ENCODE measurements at places on chromosomes 5 and 9. TPM values are rescaled to one million over a fixed set of nuclear protein-coding genes. Genes with fewer than 3 reads are reported as not detected.

DNA sequence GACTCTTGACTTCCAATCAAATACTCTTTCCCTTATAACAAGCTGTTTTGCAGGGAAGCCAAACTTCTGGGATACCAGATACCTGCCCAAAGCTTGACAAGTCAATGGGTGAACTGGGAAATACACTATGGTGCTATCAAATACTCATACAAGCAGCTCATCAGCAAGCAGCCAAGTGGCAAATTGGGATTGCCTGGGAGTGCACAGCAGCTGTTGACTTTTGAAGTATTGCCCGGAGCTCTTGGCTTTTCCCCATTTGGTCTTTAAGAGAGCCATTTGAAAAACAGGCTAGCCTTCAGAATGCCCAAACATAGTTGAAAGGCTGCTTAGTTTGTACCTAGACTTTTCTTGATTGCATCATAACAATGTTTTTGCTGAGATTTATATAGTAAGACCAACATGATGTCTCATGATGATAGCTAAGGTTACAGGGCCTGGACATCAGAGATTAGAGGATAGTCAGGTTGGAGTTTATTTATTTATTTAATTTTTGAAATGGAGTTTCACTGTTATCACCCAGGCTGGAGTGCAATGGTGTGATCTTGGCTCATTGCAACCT, 210.1 kb upstream of the ZNF608 start:
- DNase-seq: no peak

GRCh38 chr9:133282464-133283238, 7.7 kb upstream of the ABO start:
- DNase-seq: no peak

The NFIB gene
- 35.0 TPM for total RNA-seq

- peak; percentile 59 for DNase-seq
Measured at GRCh38 chr5:150525163-150525562, 17.2 kb downstream of the NDST1 start.

The NANS gene
- total RNA-seq: 53.8 TPM

- DNase-seq: peak; percentile 26
Measured at GRCh38 chr5:149938791-149939358, 5.7 kb downstream of the PDE6A start.

DNA sequence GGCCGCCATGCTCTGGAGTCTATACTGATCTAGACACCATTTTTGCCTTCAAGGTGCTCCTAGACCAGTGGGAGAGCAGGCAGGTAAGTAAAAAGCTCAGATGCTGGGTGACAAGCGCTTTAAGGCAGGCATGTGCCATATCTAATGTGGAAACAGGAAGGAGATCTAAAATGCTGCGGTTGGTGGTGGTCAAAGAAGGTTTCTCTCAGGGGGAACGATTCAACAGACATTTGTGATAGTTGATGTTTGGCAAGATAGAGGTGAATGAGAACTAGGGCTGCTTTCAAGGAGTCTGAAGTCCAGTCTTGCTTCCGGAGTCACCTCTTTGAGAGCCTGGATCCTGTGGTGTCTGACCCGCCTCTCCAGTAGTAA, 146.2 kb upstream of the KLF4 start:
- no peak for DNase-seq

DNA sequence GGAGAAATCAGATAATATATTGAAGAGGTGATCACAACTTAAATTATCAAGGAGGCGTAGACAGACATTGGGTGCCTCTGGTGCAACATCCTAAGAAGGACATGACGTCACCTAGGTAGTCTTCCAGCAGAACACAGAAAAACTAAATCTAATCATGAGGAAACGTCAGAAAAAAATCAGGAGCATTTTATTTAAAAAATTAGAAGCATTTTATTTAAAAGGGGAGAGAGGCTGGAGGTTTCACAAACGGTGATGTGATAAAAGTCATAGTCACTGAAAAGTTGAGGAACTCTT, 254.6 kb downstream of the TMEM167A start:
- no peak for DNase-seq

The MEGF10 gene
- 5.5 TPM for total RNA-seq

- DNase-seq: no peak
Measured at GRCh38 chr9:71944754-71945375, 33.4 kb downstream of the C9orf85 start.

The OGN gene
- 0.95 TPM for total RNA-seq

- DNase-seq: no peak
Measured at GRCh38 chr9:120956862-120957261, 30.3 kb upstream of the TRAF1 start.

- no peak for DNase-seq
Measured at GRCh38 chr9:61665330-61665751, 475.5 kb downstream of the SPATA31A7 start.

DNA sequence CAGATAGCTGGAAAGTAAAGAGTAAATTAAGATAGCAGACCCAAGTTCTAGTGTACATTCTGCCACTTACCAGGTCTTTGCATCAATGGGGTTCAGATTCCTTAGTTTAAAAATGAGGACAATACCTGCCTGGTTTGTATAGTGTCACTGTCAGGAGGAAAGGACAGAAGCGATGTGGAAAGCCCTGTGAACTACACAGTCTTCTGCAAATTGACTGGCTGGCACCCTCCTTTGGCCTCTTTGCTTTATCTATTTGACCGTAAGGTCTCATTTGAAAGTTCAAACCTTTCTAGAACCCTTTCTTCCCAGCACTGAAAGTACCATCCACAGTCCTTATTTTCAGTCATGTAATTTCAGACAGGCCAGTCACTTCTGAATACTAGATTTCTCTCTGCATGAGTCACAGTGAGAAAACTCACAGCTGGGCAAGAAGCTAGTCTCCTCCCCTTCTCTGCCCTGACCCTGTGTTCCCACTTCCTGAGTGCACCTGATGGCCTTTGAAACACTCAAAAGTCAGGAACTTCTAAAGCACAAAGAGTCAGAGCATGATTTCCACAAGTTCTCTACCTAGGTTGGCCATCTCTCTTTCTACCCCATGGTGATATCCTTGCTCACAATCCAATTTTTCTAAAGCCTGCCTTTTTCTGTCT, 91.3 kb upstream of the RASEF start:
- no peak for DNase-seq

DNA sequence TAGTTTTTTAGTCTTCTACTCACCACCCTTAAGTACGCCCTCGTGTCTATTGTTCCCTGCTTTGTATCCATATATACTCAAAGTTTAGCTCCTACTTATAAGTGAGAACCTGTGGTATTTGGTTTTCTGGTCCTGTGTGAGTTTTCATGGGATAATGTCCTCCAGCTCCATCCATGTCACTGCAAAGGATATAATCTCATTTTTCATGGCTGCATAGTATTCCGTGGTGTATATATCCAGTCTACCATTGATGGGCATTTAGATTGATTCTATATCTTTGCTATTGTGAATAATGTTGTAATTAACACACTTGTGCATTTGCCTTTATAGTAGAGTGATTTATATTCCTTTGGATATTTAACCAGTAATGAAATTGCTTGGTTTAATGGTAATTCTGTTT, 579.9 kb downstream of the CDH18 start:
- no peak for DNase-seq

- DNase-seq: no peak
Measured at GRCh38 chr5:151144922-151145321, 12.7 kb downstream of the ANXA6 start.

GRCh38 chr9:111483439-111483857, 735 bp downstream of the ECPAS start:
- no peak for DNase-seq

The MAMDC2 gene
- total RNA-seq: 11.9 TPM

DNA sequence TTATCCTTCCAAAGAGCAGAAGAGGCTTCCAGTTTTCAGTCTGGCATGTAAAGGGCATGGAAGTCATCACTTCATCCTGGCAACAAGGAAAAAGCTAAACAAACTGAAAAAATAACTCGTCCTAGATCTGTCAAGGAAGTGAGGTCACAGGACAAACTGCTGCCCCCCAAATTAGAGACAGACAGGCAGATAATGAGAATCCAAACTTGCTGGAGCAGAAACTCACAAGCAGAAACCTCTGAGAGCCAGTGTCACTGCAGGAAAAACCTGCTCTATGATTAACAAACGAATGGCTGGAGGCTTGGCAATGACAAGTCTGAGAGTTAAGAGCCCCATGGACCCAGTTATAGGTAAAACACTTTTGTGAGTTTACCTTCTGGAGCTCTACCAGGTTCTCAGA, 18.9 kb upstream of the MLANA start:
- DNase-seq: no peak

The ACOT12 gene
- total RNA-seq: not detected

DNA sequence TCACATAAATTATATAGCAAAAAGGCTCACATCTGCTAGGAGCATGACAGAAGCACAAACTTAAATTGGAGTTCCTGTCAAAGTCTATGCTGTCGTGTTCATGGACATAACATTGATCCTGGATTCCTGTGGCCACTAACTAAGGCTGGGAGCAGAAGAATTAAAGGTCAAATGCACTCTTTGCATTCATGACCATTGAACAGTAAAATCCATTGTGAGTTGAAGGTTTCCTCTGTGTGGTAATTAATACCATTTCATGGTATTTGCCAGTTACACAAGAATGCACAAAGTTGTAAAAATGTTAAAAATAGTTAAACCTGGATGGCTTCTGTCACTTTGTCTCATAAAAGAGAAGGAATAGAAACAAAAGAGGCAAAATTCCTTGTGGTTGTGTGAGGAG, 242.6 kb downstream of the NPR3 start:
- no peak for DNase-seq

The PCDHB11 gene
- 1.3 TPM for total RNA-seq

GRCh38 chr9:74132986-74133385, 364.1 kb upstream of the RORB start:
- no peak for DNase-seq

DNA sequence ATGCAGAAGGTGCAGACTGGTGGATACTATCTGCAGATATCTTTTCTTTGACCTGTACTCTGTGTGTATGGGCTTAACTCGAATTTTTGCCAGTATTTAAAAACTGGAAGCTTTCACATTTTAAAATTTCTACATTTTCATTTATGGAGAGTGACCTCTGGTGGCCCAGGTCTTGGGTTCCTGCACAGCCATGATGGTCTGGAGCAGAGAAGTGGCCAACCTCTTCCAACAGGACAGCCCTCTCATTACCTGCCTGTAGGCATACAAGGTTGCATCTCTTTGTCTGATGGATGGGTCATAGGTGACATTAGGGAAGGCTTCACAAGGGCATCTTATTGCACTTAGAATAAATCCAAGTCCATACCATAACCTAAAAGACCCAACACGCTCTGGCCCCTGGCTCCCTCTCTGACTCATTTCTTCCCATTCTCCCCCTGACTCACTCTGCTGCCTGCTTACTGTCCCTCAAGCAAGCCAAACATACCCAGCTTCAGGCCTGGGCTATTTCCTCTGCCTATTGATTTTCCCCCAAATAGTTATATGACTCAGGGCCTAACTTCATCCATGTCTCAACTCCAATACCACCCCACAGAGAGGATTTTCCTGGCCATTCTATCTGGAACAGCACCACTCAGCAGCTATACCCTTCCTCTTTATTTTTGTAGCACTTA, 113.3 kb upstream of the SLC1A3 start:
- DNase-seq: no peak

The MLANA gene
- total RNA-seq: not detected

DNA sequence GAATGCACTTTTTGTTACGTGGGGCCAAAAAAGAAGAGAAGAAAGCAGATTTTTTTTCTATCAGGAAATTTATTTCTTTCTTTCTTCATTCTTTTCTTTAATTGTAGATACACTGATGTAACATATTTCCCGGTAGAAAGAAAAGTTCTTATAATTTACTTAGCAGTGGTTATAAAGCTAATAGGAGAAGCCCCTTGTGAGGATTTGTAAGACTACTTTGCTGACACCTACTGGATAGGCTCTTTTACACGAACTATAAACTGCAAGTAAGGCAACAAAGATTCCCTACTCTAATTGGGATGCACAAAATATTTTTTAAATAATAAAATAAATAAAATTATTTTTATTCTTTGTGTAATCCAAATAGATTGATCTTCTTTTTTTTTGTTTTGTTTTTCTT, 284.4 kb downstream of the DNAH5 start:
- DNase-seq: no peak

DNA sequence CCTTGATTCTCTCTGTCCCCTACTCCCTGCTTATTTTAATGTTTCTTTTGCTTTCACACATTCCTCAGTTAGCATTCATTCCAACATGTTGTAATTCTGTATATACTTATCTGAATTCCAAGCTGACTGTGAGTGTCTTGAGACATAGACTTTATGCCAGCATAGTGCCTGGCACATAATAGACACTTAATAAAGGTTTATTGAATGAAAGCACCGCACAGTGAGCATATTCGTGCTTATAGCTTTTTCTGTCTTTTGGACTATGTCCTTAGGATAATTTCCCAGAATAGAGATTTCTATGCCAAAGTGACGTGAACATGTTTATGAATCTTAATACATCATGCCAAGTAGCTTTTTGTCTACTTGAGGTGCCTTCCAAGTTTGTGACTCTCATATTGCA, 174.6 kb downstream of the CD180 start:
- DNase-seq: no peak

DNA sequence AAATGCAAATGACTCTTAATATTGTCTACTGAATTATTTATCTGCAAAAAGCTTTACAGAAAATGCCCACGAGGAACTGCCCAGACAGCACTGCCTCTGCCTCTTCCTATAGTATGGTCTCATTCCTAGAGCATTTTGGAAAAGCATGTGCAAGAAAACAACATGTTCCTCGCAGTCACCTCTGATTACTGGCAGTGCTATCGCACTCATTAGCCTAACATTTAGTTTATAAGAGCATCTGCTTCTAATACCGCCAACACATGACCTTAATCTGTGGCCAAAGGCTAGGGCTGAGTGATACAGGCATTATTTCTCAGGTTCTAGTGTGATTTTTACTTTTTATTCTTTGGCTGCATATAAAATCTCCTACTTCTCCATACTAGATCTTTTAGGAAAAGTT, 259.2 kb downstream of the FBXL17 start:
- DNase-seq: no peak

DNA sequence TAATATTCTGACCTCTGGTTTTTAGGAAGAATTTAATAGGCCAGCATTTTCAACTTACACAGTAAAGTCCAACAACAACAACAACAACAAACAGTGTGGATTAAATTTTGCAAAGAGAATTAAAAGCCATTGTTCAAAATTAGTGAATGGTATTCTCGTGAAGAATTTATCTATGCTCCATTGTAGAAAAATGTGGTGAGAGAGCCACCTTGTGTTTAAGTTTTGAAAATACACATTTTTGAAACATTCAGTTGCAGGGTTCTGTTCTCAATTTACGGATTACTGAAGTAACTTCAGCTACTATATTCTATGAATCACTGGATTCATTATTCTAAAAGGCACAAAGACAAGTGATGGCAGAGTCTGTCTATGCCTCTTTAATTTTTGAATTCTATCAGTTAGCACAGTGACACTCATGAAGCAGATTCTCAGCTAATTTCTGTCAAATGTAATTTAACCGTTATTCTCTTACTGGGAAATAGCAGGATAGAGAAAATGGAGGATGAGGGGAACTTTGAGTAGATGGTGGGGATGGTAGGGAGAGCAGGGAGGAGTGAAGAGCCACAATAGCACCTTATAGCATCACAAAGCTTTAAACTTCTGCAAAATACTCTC, 11.0 kb downstream of the CCDC152 start:
- no peak for DNase-seq

Data from psoas muscle (tissue), 8 donors.